ENCODE measurements at places on chromosomes 2 and 18.

DNA sequence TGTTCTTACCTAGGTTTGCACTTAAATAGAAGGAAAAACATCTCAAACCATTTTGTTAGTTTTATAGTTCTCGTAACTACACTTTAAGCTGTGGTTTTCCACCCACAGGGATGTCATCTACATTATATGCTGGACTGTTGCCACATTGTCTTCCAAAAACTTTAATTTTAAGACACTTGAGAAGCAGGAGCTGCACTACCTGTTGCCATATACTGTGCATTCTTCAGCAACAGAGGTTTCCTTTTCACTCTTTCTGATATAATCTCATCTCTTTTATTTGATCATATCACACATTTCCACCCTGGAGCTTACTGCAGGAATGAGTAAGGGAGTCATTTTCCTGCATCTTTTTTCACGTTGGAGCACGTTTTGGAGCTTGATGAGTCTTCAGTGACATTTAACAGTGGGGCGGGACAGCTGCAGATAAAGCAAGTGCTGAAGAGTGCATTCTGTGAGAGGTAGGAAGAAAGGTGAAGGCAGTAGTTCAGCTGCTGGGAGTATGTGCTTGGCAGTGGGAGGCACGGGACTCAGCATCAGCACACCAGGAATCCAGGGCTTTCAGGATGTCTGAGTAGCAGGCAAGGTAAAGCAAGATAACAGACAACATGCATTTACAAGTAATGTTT, 3.8 kb downstream of the LIMS1 start:
- no peak for DNase-seq

GRCh38 chr2:164984428-164984827, 29.1 kb upstream of the SLC38A11 start:
- peak; percentile 16 for DNase-seq

DNA sequence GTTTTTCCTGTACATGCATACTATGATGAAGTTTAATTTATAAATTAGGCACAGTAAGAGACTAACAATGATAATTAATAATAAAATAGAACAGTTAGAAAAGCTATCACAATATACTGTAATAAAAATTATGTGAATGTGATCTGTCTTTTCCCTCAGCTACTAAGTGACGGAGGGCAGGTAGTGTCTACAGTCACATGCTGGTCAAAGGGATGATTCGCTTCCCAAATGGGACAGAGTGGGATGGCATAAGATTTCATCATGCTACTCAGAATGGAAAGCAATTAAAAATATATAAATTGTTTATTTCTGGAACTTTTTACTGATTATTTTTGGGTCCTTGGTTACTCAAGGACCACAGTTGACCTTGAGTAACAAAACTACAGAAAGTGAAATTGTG, 71.5 kb downstream of the DAW1 start:
- DNase-seq: no peak

- DNase-seq: no peak
Measured at GRCh38 chr2:23592061-23592685, 207.2 kb downstream of the KLHL29 start.

- no peak for DNase-seq
Measured at GRCh38 chr2:147500819-147501395, 343.9 kb upstream of the ACVR2A start.

GRCh38 chr18:23270986-23271680, 135.8 kb downstream of the CABLES1 start:
- peak; percentile 38 for DNase-seq

GRCh38 chr2:205769495-205769850, 87.2 kb downstream of the NRP2 start:
- DNase-seq: peak; percentile 85

GRCh38 chr2:144596073-144596871, 76.4 kb upstream of the ZEB2 start:
- DNase-seq: peak; percentile 52

- no peak for DNase-seq
Measured at GRCh38 chr2:219633276-219634065, 6.0 kb downstream of the SLC4A3 start.

GRCh38 chr2:73172963-73173362, 29.4 kb upstream of the NOTO start:
- DNase-seq: peak; percentile 12

GRCh38 chr2:218733171-218734021, 22.8 kb downstream of the TTLL4 start:
- peak; percentile 78 for DNase-seq

DNA sequence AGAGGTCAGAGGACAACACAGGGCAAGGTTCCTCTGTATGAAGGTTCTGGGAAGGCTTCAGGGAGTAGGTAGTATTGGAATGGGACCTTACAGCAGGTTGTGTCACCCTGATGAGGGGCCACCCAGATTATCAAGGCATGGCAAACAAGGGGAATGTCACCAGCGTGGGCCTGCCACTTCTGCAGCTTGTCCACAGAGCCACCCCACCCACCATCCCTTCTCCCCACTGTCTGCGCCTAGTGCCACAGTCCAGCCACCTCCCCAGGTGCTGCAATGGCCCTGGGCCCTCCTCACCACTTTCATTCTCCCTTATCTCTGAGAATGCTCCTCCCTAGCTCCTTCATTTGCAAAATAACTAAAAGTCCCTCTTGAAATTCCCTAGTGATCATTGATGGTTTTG, 170.3 kb downstream of the TTC32 start:
- DNase-seq: no peak

DNA sequence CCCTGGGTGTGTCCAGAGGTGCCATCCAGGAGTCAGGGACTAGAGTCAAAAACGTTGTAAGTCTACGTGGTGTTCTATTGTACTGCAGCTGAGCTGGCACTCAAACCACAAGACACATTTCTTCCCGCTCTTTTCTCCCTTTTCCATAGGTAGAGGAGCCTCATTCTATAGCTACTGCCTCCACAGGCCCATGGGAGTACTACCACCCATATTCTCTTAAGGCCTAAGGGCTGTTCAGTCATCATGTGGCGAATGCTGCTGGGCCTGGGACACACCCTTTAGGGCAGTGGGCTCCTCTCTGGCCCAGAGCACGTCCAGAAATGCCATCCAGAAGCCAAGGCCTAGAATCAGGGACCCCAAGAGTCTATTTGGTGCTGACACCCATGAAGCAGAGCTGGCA, 1271.7 kb downstream of the CNTNAP5 start:
- no peak for DNase-seq

DNA sequence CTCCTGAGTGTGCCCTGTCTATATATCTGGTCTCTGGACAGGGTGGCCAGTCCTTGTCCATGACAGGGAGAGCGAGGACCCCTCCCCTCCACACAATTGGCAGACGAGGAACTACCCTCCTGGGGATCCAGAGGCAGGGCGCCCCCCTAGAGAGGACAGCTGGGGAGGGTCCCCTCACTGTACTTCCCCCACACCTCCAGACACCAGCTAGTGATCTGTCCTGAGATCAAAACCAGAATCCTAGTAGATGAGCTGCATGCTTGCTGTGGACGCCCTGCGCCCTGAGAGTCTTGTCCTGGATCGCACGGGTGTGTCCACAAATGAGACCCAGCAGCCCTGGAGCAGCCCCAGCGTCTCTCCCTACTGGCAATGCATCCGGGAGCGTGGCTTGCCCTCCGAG, 83.4 kb upstream of the PXDN start:
- no peak for DNase-seq

DNA sequence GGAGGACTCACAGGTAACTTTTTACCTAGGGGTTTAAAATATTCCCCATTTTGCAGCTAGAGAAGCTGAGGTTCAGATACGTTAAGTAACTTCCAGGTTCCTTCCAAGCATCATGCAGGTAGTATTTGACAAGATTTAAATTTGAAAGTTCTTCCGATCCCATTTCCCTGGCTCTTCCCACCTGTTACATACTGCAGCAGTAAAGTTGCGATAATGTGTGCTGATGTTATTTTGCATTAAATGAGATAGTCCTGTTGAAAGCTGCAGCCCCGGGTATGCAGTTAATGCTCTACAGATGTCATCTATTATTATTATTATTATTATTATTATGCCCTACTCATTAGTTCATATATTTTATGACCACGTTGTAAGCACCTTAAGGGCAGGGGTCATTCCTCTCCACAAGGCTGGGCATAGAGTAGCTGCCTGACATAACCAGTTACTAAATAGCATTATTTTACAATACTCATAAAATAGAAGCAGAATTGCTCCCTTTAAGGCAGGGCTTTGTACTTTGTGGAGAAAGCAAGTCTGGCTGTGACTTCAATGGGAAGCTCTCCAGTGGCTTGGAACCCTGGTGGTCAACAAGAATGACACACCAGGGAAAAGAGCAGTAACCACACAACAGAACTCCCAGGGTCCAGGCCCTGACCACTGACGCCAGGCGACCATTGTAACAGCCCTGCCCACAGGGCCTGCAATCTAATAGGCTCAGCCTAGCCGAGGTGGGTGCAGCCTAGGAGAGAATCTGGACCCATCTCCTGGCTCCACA, 112.0 kb upstream of the STPG4 start:
- no peak for DNase-seq

DNA sequence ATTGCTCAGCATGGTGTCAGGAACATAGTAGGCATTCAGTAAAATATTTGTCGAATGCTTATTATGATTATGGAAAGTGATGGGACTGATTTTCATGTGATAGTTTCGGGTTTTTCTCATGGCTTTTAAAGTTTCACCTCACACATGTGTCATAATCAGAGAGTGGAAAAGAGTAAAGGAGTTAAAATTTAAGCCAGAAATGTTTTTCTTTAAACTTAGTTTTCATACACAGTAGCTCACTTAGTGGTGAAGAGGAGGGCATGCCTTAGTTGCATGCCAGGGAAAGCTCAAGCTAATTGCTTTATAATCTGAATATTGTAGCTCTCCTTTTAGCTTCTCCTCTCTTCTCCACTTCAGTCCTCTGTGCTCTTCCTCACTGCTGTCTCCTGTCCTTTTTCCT, 38.0 kb downstream of the EHBP1 start:
- DNase-seq: no peak

GRCh38 chr18:29154196-29154757, 977.3 kb upstream of the CDH2 start:
- peak; percentile 35 for DNase-seq

GRCh38 chr2:165627470-165627869, 158.0 kb downstream of the CSRNP3 start:
- no peak for DNase-seq

- no peak for DNase-seq
Measured at GRCh38 chr2:66478731-66479316, 43.9 kb downstream of the MEIS1 start.

- peak; percentile 72 for DNase-seq
Measured at GRCh38 chr18:23669804-23670405, 7.2 kb upstream of the ANKRD29 start.

GRCh38 chr18:8333961-8334360, 275.3 kb upstream of the RAB12 start:
- no peak for DNase-seq

DNA sequence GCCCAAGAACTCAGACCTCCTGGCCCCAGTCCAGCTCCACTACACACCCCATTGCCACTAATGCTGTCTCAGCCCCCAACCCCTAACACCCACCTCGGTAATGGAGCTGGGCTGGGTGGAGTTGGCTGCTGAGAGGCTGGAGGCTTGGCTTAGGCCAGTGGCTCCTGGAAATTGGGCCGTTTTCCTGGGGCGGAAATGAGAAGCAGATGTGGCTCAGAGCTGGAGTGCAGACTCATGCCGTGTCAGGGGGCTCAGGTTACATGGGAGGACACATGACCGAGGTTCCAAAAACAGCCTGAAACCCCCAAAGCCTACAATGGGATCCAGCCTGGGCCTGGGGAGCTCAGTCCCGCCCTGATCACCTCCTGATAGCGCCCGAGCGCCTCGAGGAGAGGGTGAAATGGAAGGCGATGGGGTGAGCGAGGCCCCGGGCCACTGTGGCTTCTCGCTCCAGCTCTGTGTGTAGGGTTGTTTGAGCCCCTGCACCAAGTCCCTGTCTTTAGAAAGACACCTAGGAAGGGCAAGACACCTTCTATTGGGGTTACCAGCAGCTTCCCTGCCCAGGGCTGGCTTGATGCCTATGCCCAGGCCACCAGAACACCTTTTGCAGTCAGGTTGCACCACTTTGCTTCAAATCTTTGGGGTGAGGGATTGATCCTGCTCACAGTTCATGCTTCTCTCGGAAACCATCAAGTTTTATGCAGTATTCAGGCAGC, 175.7 kb upstream of the HAAO start:
- peak; percentile 98 for DNase-seq

- no peak for DNase-seq
Measured at GRCh38 chr2:173400760-173401159, 46.1 kb downstream of the CDCA7 start.

DNA sequence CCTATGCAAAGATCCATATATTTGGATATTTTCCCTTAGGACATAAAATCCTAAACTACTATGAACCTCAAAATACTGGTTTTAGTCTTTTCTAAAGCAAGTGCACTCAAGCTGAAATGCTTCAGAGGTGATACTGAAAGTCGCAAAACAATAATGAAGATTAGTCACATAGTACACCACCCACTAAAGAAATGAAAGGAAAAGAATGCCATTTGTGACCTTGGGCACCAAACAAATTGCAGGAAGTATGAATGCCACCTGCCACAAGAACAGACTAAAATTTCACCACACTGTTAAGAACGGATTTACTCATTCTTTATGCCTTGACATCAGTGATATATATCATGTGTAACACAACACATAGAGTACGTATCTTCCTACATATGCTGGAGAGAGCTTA, 161.5 kb downstream of the ZNF521 start:
- no peak for DNase-seq

GRCh38 chr2:222362336-222362735, 62.0 kb upstream of the SGPP2 start:
- DNase-seq: peak; percentile 41

GRCh38 chr18:38940475-38940862, 1374.9 kb upstream of the CELF4 start:
- DNase-seq: no peak

- no peak for DNase-seq
Measured at GRCh38 chr2:209584915-209585314, 161.1 kb downstream of the MAP2 start.

DNA sequence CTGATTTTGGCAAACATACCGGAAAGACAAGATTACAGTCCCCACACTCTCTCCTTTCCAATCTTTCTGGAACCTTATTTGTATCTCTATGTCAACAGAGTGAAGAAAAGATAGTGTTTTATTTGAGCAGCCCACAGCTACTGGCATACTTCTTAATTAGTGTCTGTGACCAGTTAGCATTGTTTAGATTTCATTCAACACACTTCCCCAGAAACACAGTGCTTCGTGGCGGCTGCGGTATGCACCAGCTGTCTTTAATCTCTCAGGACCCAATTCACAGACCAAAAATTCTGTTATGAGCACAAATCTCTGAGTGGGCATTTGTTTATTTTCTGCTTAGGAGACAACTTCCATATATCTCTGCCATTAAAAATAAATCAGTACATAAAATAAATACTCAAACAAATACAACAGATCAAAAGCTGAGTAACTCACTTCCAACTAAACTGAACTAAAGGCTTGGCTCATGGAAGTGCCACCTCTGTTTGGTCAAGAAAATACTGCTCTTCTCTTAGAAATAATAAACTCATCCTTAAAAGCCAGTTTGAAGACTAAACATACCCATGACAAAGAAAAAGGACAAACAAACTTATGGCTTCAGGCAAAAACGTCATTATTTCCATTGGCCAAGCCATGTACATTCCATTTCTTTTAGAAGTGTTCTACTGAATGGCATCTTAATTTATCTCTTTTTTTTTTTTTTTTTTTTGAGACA, 392.4 kb downstream of the TXNL1 start:
- peak; percentile 59 for DNase-seq

GRCh38 chr2:241935774-241936173, 66.2 kb downstream of the RTP5 start:
- DNase-seq: no peak
